ENCODE measurements at places on chromosomes 4 and X.
A peak's percentile ranks its signal among the peaks of the same experiment; 100 is the strongest.

DNA sequence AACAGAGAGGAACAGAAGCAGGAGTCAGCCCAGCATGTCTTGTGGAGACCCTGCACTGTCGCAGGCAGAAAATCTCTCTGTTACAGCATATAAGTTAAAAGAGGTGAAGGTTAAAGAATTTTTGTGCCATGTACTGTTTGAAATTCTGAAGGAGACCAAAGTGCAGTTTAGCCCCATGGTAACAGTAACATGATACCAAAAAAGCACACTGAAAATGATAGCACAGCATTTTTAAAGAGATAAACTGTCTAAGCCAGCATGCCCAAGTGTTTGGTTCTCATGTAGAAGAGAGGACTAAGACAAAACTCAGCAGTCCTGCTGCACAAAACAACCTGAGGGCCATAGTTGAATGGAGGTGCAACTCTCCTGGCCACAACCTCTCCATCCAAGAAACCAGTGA lies 41.9 kb upstream of the PARM1 start:
- DNase-seq: no peak

DNA sequence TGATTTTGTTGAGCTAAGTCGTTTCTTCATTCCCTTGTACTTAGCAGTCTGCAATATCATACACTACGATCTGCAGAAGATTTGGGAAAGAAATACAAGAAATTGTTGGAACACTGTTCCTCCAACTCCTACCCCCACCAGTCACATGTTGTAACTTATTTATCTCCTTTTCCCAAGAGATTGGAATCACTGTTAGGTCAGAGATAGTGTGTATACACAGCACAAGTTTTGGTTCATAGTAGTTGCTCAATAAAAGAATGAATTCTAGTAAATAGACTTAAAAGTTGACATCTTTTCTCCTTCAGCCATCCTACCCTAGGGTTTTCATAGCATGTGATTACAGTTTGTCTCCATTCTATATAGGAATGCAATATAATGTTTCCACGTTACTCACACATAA lies 68.8 kb downstream of the ARFIP1 start:
- peak; percentile 17 for DNase-seq

GRCh38 chr4:101205916-101206315 lies 141.4 kb downstream of the PPP3CA start:
- DNase-seq: peak; percentile 31

- peak; percentile 61 for DNase-seq
These were observed 110.8 kb downstream of the AFAP1 start for GRCh38 chr4:7828793-7829301.

GRCh38 chrX:66677430-66677829 lies 38.6 kb upstream of the EDA2R start:
- peak; percentile 6 for DNase-seq

GRCh38 chrX:10423716-10424115 lies 196.7 kb downstream of the MID1 start:
- DNase-seq: no peak

- peak; percentile 2 for DNase-seq
These were observed 58.6 kb upstream of the P2RY10 start for GRCh38 chrX:78886550-78886949.

GRCh38 chrX:46637938-46638337 lies 64.4 kb downstream of the CHST7 start:
- DNase-seq: peak; percentile 25

GRCh38 chr4:4862665-4863482 lies 3.4 kb downstream of the MSX1 start:
- DNase-seq: no peak

DNA sequence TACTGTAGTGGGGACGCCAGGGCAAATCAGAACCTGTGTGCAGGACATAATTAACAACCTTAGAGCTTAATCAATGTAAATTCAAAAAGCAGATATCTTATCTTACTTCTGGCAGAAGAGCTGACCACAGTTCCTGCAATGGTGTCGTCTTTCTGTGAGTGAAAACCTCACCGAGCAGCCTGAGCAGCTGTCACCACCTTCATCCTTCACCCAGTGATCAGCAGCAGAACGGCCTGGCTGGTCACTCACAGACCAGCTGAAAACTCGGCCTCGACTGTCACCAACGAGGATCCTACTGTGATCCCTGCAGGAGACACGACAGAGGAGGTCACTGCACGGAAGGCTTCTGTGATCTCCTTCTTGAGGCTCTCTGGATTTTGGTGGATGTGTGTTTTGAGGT lies 94.2 kb downstream of the CDS1 start:
- no peak for DNase-seq

- DNase-seq: no peak
These were observed 105.6 kb downstream of the CBLL2 start for GRCh38 chrX:22378296-22378695.

GRCh38 chrX:15167826-15168225 lies 102.1 kb downstream of the ASB9 start:
- no peak for DNase-seq
